ENCODE measurements at places on chromosomes 2 and 18.

- DNase-seq, result no peak
Measured at GRCh38 chr2:134676960-134677359, 41.8 kb downstream of the TMEM163 start.

DNA sequence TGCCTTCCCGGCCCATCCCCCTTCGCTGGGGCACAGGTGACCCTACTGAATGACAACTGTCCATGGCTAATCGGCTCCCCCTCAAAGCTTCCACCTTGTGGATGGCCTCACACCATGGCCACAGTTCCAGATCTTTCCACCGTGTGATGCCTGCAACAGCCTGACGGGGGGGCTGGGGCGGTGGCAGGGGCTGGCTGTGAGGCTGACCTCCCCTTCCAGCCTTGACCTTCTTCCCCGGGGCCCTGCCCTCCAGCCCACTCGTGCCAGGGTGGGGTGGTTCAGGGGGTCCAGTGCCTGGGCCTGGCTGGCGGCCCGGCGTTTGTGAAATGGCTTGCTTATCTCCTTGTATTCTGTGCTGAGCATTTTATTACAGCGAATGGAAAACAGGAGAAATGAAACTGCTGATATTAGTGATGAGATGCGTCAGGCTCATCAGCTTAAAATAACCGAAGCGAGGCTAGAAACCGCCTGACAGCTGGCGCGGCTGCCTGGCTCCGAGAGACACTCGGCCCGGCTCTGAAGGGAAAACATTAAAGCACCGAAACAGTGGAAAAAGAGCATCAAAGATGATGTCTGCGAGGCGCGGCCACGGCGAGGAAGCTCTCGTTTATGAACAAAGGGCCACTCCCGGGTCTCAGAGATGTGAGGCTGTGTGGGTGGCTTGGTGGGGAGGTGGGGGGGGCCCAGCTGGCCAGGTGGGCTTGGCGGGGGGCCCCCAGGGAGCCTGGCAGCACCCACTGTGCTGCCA is 916 bp upstream of the PDCD1 start:
- no peak for DNase-seq

- no peak for DNase-seq
Measured at GRCh38 chr2:150606380-150607060, 119.1 kb upstream of the RND3 start.

DNA sequence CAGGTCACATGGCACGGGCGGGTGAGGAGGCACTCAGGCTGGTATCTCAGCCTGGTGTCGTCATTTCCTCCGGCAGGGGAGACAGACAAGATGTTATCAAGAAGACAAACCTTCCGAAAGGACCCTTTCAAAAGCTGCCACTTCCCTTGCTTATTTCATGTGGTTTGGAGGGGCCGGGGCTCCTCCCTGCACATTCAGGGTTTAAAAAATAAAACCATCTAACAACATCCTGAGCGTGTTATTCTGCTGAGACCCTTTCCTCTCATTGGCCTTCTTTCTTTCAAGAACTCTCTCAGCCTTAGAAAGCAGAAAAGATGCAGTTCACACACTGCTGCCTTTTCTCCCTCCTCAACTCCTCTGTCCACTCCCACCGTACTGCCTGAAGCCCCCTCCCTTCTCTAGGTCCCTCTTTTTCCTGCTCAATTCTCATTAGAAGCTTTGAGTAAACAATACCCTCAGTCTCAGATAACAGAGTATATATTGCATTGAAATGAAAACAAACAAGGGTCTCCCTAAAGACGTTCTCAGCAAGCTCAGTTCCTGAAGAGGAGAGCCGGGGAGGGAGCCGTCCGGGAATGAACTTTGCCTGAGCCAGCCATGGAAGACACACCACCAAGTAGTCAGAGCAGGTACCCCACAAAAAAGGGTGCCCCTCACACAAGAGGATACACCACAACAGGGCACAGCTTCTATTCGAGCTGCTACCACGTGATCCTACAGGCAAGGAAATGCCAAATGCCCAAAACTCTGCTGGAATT is 9.7 kb downstream of the SMAD7 start:
- DNase-seq, result no peak

- DNase-seq, result peak; percentile 54
Measured at GRCh38 chr2:31475692-31476091, 61.1 kb upstream of the XDH start.

DNA sequence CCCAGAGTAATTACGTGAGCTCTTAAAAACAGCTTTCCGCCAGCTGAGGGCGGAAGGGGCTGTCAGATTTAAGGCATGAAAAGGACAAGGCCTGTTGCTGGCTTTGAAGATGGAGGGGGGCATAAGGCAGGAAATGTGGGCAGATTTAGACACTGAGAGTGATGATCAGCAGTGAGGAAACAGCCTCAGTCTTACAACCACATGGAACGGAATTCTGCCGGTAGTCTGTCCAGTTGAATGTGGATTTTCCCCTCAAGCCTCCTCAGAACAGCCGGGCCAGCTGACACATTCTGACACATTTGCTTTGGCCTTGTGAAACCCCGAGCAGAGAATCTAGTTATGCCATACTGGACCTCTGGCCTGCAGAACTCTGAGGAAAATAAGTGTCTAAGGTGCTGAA is 16.6 kb downstream of the POLE4 start:
- no peak for DNase-seq

DNA sequence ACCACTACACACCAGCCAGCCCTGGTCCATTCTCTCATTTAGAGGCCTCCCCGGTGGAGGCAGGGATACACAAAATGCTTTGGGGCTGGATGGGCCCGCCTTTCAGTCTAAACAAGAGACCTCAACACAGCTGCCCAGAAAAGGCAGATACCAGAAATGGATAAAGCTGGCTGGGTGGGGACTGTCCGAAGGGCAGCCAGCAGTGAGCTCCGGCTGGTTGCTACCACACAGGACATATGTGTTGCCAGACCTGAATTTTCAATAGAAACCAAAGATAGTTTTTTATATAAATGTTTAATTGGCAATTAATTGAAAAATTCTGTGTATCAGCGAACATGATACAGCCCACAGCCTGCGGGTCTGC is 1.4 kb downstream of the GPBAR1 start:
- no peak for DNase-seq

All from GM04504 (cell line).